ENCODE measurements at places on chromosomes 5 and 9.
A peak's percentile ranks its signal among the peaks of the same experiment; 100 is the strongest.

DNA sequence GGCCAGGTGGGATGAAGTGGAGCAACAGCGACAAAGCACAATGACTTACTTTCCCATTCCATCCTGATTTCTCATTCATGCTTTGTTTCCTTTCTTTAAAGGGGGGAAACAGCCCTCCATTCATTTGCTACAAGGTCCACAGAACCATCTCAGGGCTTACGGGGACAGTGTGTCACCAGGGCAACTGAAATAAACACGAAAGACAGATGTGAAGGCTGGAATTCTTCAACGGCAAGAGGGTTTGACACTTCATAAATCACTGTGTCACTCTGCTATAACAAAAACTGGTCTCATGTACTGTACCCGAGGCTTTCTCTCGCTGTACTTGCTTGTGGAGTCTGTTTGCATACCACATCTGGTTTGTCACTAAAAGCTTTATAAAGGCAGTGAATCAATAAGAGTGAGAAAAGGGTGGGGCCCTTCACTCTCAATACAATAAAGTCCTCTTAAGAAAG, 150.8 kb downstream of the EFNA5 start:
- DNase-seq = no peak

DNA sequence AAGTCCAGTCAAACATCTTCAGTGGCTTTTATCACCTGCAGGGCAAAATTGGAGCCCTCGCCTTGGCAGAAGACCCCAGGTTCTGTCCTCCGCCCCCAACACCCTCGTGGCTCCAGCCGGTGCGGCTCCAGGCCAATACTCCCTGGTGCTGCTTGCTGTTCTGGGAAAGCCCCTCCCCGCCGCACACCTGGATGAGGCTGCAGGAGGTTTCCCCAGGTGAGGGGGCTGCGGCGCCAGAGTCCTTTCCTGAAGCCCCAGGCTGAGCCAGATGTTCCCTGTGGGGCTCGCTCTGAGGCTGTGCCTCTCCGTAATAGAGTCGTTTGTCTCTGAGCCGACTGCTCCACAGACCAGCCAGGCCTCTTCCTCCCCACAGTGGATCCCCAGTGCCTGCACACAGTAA, 375.4 kb upstream of the IRX1 start:
- no peak for DNase-seq

GRCh38 chr5:111132731-111133435, 40.7 kb downstream of the WDR36 start:
- DNase-seq = no peak

GRCh38 chr5:115624994-115625393, 842 bp downstream of the TMED7 start:
- no peak for DNase-seq

- DNase-seq = no peak
Observed at GRCh38 chr5:59760785-59761348, 132.7 kb downstream of the PDE4D start.

DNA sequence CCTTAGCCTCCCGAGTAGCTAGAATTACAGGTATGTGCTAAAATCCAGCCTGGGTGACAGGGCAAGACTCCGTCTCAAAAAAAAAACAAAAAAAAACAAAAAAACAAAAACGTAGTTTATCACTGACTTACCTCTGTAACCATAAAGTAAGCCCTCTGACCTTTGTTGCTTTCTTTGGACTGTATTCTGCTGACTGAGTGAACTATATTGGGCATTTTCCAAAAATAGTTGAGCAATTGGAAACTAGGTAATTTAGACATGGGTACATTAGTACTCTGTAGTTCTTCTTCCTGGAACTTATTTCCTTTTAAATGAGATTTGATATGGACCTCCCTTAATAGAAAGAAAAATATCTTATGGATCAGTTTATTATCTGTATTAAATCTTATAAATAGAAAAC, 66.6 kb downstream of the ANKHD1 start:
- DNase-seq = no peak

GRCh38 chr5:29548262-29548661, 1645.2 kb upstream of the CDH6 start:
- DNase-seq = no peak

DNA sequence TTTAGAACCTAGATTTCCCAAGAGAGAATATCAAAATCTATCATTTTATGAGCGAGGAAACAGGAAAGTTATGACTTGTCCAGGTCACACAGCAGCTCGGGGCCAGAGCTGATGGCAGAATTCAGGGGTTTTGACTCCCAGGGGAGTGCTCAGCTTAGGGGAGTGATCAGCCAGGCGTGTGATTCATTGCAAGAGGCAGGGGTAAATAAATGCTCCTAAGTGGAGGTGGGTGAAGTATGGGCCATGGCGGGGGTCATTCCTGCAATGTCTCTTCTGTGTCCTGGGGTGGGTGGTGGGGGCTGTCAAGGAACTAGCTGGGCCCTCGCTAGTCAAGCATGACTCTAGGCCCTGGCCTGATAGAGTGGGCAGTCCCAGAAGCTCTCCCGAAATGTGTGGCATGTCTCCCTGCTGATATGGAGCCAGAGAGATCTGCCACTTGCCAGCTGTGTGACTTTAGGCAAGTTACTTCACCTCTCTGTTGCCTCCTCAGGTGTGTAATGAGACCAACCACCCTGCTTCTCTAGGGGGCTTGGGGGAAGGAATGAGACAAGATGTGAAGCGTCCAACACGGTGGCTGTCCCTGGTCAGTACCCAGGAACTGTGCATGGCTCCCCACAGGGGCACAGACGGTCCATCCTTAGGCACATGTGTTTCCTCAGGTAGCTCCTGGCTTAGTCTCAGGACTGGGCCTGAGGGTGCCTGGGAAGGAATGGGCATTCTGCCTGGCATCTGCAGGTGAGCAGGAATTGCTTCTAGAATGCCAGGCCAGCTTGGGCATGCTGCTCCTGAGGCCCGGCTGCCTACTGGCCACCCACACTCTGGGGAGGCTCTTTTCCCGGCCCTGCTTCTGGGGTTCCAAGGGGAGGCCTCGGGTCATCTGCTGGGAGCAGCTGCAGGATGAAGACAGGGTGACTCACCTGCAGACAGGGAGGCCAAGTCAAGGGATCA, 36.5 kb upstream of the SH3PXD2B start:
- DNase-seq = no peak

GRCh38 chr5:97418462-97418861, 235.4 kb upstream of the RIOK2 start:
- DNase-seq = no peak

GRCh38 chr9:121048618-121049017, 1.5 kb downstream of the C5 start:
- no peak for DNase-seq

- no peak for DNase-seq
Observed at GRCh38 chr9:8816361-8816760, 1016.8 kb upstream of the DMAC1 start.

DNA sequence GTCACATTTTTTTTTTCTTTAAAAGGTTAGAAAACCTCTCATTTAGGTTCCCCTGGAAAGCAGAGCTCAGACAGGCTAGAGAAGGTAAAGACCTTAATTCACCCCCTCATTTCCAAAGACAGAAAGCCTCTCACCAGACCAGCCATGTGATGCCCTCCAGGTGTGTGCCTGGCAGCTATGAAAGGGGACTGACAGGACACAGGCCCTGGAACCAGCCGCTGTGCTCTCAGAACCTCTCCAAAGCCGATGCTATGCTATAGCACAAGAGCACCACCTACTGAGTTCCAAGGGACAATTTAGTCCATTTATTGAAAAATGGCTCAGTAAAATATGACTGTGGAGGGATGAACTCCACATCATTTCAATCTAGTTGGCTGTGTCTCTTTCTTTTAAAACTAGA, 48.8 kb downstream of the FANCC start:
- no peak for DNase-seq

GRCh38 chr5:143004361-143005145, 234.4 kb downstream of the ARHGAP26 start:
- no peak for DNase-seq

- DNase-seq = no peak
Observed at GRCh38 chr9:130237076-130237475, 28.5 kb upstream of the HMCN2 start.

- no peak for DNase-seq
Observed at GRCh38 chr9:8713149-8713810, 913.7 kb upstream of the DMAC1 start.

DNA sequence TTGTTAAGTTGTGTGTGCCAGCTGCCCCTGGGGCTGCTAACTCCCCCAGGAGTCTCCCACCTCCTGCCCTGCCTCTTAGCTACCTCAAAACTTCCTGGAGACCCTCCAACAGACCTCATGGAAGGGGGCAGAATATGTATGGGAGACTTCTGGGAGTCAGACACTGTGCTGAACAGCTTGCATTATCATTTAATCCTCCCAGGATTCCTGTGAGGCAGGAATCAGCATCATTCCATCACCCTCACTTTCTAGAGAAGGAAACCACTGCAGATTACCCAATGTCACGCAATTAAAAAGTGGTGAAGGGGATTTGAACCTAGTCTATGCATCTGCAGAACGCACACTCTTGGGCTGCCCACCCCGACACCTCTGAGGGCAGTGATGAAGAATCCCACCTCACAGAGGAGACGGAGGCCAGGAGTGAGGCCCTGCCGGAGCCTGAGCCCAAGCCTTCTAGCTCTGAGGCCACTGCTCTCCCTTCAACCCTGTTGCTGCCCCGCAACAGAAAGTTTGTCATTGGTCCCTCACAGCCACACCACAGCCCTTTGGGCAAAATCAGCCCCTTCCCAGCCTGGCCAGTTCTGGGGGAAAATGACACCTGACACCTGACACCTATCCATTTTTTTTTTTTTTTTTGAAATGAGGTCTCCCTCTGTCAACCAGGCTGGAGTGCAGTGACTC, 30.3 kb upstream of the IL17B start:
- DNase-seq = no peak

DNA sequence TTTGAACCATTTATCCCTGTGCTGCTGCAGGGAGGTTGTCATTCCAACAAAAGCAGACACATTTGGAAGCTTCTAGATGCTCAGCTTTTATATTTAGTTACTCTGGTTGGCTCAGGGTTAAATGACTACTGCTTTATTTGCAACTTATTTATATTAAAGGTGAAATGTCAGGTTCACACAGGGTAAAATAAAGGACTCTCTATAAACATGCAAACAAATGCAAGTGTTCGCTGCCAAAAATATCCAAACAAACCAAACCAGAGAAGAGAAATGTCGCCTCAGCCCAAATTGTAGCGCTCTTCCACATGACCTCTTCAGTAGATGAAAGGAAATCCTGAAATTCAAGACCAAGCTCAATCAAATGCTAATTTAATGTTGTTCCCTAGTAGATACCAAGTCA, 57.0 kb upstream of the LIFR start:
- DNase-seq = no peak

- DNase-seq = no peak
Observed at GRCh38 chr9:18114559-18115475, 359.1 kb upstream of the ADAMTSL1 start.

DNA sequence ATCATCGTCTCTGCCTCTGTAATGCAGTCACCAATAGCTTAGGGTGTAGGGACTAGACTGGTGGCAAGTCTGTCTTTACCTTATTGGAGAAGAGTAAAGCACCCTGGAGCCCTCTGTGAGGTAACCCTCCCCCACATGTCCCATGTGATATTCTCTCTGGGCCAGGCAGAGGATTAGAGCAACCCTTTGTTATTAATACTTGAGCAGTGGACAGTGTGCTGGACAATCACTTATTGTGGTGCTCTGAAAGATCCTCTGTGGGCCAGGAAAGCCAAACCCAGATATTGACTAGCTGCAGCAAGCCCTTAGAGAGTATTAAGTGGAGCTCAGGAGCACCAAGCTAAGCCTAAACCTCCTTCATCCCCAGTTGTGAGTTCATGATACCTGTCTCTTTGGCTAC, 139.7 kb upstream of the RUSC2 start:
- DNase-seq = no peak

- DNase-seq = no peak
Observed at GRCh38 chr9:114284316-114285060, 38.4 kb upstream of the ORM1 start.

DNA sequence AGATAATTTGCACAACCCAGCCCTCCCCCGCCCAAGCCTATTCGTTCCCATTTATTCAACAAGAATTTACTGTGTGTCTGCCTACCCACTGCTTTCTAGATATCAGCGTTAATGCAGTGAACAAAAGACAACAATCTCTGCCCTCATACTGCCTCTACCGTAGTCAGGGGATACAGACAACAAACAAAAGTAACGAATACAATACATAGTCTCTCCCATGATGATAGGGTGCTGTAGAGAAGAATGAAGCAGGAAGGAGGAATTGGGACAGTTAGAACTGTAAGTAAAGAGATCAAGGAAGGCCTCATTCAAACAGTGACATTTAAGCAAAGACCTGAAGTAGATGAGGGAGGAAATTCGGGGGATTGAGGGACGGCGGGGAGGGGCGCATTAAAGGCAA, 1.7 kb downstream of the GFM2 start:
- DNase-seq = no peak

- DNase-seq = no peak
Observed at GRCh38 chr5:37578176-37578575, 199.1 kb downstream of the WDR70 start.

DNA sequence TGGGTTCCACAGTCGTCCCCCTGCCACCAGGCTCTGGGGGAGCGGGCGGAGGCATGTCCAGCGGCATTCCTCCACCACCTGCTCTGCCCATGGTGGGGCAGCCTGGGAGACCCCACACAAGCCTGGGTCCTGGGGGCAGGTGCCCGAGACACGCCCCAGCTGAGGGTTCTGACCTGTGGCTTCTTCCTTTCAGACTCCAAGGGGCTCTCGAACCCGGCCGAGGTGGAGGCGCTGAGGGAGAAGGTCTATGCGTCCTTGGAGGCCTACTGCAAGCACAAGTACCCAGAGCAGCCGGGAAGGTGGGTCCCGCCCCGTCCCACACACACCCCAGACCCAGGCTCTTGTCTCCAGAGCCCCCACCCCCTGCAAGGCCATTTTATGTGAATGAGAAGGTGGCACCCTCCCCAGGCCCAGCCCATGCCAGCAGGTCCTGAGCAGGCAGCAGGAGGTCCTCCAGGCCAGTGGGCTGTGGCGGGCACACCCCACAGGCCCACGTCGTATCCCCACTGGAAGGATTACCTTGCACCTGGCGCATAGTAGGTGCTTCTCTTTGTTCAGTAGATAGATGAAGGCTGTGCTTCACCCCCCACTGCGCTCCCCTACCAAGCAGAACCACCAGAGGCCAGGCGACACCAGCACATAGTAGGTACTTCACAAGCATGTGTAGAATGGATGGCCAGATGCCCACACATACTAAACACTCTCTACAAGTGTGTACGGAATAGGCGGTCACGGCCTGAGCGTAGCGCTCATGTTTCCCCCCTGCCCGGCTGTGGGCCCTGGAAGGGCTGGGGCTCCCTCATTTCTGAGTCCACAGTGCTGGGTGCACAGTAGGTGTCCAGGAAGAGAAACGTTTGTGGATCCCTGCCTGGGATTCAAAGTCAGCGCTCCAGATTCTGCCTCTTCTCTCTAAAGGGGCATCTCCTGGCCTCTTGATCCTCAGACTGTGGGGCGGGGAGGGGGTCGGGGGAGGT, 107.9 kb downstream of the RXRA start:
- DNase-seq = no peak

GRCh38 chr9:137070906-137071275, 534 bp upstream of the SAPCD2 start:
- peak; percentile 39 for DNase-seq
